SW 1271 (cell line): ENCODE measurements at places on chromosomes 5 and 9.

DNA sequence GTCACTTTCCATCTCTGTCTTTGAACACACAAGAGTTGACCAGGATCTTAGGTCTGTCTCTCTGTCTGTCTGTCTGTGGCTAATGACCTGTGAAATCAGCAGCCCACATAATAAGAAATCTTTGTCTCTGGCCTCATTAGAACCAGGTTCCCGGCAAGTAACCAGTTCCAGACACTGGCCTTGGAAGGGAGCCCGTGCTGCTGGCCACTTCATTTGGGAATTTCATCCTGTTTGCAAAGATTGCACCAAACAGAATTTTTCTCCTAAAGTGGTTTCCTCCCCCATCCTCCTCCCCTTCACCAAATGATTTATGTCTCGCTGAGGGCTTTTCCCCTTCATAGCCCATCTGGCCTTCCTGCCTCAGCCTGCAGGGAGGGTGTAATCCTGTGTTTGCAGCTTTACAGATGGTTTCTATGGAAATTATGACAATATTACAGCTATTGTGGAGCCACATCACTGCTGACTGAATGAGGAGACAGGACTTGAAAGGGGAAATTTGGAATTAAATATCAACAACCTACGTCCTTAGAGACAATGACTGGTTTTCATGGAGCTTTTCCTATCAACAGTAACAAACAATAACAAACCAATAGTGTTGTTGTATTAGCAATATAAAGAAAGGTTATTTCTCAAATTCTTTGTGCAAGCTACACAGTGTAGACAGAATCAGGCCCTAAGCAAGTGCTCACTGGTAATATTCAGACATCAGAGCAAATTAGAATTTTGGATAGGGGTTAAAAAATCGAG, 25.7 kb downstream of the DPYSL3 start:
- DNase-seq, result peak; percentile 19

GRCh38 chr9:89631384-89631783, 26.6 kb downstream of the GADD45G start:
- no peak for DNase-seq

DNA sequence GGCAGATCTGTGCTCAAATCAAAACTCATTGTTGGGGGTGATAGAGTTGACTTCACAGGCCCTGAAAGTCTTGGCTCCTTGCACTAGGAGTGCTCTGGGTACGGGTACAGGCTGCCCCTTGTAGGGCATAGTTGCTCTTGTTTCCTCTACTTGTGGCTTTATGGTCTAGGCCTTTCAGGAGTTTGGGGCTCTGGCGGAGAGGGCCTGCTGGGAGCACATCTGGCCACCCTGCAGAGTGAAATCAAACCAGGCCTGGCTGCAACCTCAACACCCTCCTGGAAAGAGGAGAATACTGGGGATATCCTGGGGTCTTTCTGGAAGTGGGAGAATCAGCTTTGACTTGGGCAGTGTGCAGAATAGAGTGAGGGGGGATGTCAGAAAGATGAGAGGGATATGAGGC, 1.5 kb downstream of the TGFBI start:
- DNase-seq, result no peak

DNA sequence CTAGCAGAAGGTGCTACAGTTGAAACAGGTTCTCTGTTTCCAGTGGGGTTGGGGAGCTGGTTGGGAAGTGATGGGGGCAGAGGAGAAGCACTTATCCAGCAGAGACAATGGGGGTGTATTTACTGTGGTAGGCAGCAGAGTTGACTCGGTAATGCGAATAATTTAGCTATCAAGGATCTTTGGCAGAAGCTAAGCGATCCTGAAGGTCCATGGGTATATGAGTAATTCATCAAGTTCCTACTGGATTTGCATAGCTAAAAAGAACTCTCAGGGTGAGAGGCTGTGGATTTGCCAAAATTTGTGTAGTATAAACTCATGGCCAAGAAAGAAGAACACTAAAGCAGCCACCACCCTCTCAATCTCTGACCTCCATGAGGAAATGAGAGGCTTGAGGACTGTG, 61.2 kb upstream of the EGFLAM start:
- no peak for DNase-seq

GRCh38 chr9:129875181-129875611, 39.9 kb downstream of the USP20 start:
- DNase-seq, result no peak

GRCh38 chr9:18173923-18174322, 300.0 kb upstream of the ADAMTSL1 start:
- no peak for DNase-seq

- no peak for DNase-seq
These were observed 209.3 kb downstream of the ROR2 start for GRCh38 chr9:91740701-91741100.

DNA sequence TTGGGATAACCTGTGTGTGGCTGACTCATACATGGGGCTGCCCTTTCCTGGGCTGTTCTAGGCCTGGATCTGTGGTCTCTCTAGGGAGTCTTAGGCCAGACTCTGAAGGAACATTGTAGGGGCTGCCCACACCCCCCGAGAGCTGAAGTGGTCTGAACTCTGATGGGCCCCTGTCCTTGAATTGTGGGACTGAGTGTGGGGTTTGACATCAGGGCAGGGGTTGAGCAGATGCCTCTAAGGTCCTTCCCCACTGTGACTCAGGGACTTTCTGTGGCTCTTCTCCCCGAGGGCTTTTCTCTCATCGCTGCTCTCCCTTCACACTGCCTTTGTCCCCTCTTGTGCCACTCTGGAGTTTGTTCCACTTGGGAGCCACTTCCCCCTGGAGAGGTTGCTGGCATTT, 215.0 kb downstream of the MELK start:
- DNase-seq, result no peak

DNA sequence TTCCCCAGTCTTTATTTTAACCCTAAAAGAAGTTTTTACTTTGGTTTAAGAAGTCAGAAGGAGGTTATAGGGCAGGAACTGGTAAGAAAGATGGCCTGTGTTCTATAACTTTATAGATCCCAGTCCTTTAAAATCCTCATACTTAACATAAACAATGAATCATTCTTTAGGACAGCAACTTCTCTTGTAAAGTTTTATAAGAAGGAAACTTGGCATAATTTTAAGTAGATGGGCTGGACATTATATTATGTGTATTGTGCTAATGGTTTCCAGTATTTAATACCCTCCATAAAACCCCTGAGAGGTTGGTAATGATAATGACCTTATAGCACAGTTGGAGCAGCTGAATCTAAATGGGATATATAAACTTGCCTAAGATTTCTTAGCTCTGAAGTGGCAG, 247.2 kb downstream of the FAM170A start:
- DNase-seq, result no peak

GRCh38 chr5:123517476-123517875, 5.5 kb downstream of the CSNK1G3 start:
- DNase-seq, result no peak

DNA sequence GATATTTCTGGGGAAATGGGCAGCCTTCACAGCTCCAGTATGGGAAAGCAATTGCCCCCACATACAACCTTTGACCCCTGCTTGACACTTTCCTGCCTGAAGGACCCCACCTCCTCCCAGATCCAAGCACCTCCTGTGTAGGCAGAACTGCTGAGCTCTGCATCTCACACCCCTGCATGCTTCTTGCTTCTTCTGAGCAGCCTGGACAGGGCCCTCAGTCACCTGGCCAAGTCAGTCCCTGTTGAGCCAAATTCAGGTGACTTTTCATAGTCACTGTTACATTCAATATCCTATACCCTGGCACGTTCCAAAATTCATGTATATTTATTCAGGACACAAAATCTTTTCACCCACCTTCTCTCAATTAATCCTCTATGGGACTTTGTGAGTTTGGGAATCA, 30.4 kb upstream of the CTSL start:
- no peak for DNase-seq

GRCh38 chr9:16057541-16057940, 504.7 kb downstream of the CCDC171 start:
- DNase-seq, result no peak

- no peak for DNase-seq
These were observed 349.3 kb upstream of the TLE4 start for GRCh38 chr9:79222483-79222882.

GRCh38 chr9:14710804-14711203, 11.7 kb downstream of the CER1 start:
- DNase-seq, result no peak

- peak; percentile 37 for DNase-seq
These were observed 791 bp downstream of the SLC2A8 start for GRCh38 chr9:127397646-127398274.

DNA sequence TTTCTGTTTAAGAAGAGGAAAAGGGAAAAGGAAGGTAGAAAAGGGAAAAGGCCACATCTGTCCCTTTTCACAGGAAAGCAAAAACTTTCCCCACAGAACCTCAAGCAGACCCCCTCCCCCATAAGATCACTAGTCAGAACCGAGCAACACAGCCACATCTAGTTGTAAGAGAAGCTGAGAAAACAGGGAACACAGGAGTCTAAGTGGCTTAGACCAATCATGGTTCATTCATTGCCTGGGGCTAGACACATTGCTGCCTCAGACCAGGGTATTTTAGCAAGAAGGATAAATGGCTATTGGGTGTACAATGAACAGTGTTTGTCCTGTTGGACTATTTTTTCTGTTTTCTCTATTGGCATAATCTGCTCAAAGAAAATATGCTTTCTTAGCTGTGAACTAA, 98.0 kb downstream of the ARL15 start:
- DNase-seq, result no peak

DNA sequence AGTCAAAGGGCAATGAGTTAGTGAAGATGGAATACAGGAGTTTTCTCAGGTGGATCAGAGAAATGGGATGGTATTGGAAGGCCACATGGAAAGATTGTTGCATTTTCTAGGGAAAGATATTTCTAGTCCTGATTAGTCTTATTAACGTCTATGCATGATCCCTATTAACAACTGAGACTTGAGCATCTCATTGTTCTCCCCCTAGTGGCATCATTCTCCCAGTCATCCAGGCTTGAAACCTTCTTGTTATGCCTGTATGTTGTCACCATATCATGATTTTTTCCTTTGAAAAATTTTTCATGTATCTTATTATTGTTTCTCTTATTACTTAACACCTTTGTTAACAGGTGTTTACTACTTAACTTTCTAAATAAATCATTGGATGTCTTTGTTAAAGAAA, 34.4 kb downstream of the KIF2A start:
- peak; percentile 55 for DNase-seq

DNA sequence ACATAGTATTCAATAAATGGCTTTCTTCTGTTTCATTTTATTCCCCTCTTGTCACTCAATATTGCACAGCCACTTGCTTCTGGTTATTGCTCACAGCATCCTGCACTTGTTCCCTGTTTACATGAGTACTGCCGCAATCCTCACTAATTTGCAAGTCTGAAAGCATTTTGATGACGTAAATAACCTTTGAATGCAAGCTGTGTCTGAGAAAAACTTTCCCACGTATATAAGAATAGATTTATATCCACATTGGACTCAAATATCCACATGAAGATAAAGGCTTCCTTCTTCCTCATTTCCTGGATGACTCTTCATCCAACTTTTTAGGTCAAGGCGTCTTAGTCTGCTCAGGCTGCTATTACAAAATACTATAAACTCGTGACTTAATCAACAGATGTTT, 88.2 kb upstream of the DAP start:
- DNase-seq, result no peak

- DNase-seq, result no peak
These were observed 2.8 kb upstream of the PLK2 start for GRCh38 chr5:58462623-58463230.

- no peak for DNase-seq
These were observed 70.3 kb upstream of the ZFR start for GRCh38 chr5:32514806-32515205.

- DNase-seq, result no peak
These were observed 256.9 kb downstream of the MAN2A1 start for GRCh38 chr5:109946610-109947009.

- DNase-seq, result peak; percentile 62
These were observed at the start of gene PTGES2 for GRCh38 chr9:128127568-128127989. TSS of gene PTGES2 (minus strand) at chr9:128127729. CDS start at chr9:128127717, 12 bp downstream.

GRCh38 chr5:27778121-27778520, 739.7 kb upstream of the CDH9 start:
- DNase-seq, result no peak

DNA sequence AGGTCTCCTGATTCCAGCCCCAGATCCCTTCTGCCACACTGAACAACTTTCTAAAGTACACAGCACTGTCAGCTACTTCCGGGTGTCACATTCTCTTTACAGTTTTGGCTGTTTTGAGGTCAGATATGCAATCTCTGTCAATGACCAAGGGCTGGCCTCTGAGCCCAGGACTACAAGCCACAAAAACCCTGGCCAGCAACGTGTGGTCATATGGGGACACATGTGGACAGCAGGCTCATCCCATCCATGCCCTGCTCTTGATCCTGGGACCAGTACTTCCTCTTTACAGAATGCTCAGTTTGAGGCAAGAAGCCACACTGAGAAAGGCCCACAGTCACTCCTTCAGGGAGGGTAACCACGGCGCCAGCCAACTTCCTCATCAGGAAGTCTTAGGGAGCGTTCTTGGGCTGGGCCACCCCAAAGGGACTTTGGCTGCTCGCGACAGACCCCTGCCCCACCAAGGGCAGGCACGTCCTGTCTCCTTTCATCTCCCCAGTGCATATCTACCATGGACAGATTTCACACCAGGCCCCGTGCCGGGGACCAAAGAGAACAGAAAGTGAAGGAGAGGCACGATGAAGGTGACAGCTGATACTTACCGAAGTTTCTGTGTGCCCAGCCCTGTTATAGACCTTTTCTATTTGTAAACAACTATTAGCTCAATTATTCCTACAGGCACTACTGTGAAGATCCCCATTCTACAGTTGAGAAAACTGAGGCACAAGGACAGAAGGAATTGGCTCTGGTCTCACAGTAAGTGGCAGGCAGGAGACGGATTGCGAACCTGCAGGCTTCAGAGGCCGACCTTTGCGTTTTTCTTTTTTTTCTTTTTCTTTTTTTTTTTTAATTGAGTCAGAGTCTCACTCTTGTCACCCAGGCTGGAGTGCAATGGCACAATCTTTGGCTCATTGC, 37.3 kb downstream of the STK10 start:
- no peak for DNase-seq

DNA sequence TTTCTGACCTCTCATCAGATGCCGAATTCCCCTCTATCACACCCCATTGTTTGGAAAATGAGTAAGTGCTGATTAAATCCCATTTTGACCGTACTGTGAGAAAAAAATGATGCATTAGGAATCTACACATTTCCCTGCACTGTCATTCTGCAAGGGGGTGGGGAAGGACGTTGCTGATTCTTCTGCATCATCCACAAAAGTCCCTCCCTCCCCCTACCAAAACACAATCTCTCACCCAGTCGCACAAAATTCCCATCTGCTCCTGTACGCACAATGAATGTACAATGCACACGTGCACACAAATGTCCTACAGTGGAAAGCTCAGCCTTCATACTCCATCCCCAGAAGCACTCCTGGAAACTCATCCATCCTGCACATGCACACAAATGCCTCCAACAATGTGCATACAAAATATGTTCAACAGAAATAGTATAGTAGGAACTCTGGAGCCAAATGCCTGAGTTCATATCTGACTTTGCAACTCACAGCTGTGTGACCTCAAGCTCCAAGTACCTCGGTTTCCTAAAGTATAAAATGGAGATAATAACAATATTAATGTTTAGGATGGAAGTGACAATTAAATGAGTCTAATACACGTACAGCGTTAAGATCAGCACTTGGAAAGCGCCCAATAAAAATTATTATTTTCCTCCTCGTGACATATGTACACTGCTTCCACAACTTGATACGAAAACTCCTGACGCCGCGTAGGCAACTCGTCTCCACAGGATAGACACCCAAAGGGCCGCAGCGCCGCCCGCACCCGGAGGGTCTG, 809 bp downstream of the TNIP1 start:
- no peak for DNase-seq

- DNase-seq, result no peak
These were observed 28.4 kb upstream of the GADD45G start for GRCh38 chr9:89576404-89576839.

- DNase-seq, result no peak
These were observed 14.2 kb upstream of the PTPN3 start for GRCh38 chr9:109512170-109512756.
